ENCODE measurements at places on chromosomes 13 and 19. TPM values are rescaled to one million over a fixed set of nuclear protein-coding genes. Genes with fewer than 3 reads are reported as not detected.

PSG1 gene
- total RNA-seq, result not detected

SIGLEC10 gene
- total RNA-seq, result not detected

TNNI3 gene
- total RNA-seq, result 5.4 TPM

ZNF431 gene
- total RNA-seq, result 30.4 TPM

LRRC8E gene
- 0.51 TPM for total RNA-seq

PNMA8B gene
- total RNA-seq, result 5.3 TPM

RDH8 gene
- not detected for total RNA-seq

SLC17A7 gene
- total RNA-seq, result 0.23 TPM

TMEM38A gene
- total RNA-seq, result 3.4 TPM

ZMYM2 gene
- total RNA-seq, result 134 TPM

ISYNA1 gene
- 254 TPM for total RNA-seq

RNF225 gene
- total RNA-seq, result 1.5 TPM

NLRP11 gene
- not detected for total RNA-seq

SIGLEC5 gene
- not detected for total RNA-seq

HCST gene
- total RNA-seq, result not detected

XPO4 gene
- total RNA-seq, result 26.5 TPM

GPR183 gene
- not detected for total RNA-seq

IQCN gene
- total RNA-seq, result 2.2 TPM

S1PR4 gene
- total RNA-seq, result not detected

YJEFN3 gene
- 15.0 TPM for total RNA-seq

SLC25A41 gene
- 1.6 TPM for total RNA-seq

IL4I1 gene
- 0.12 TPM for total RNA-seq

ZNF471 gene
- total RNA-seq, result not detected

BABAM1 gene
- 79.1 TPM for total RNA-seq

PTGER1 gene
- total RNA-seq, result 0.40 TPM

ODAD3 gene
- 3.1 TPM for total RNA-seq

ZNF491 gene
- 9.8 TPM for total RNA-seq

ZIC5 gene
- 6.7 TPM for total RNA-seq

GAPDHS gene
- total RNA-seq, result not detected

GZMM gene
- not detected for total RNA-seq

IL12RB1 gene
- not detected for total RNA-seq

SNRPA gene
- 214 TPM for total RNA-seq

C1QTNF9 gene
- total RNA-seq, result not detected

EPSTI1 gene
- total RNA-seq, result not detected

TGFBR3L gene
- total RNA-seq, result 0.44 TPM

SWSAP1 gene
- total RNA-seq, result 3.5 TPM

NUDT19 gene
- total RNA-seq, result 12.5 TPM

All from neural crest cell (in vitro differentiated cells).